Sigmoid colon (tissue), 7 donors: ENCODE measurements at places on chromosomes 13 and 19. TPM values are rescaled to one million over a fixed set of nuclear protein-coding genes. Genes with fewer than 3 reads are reported as not detected.

DNA sequence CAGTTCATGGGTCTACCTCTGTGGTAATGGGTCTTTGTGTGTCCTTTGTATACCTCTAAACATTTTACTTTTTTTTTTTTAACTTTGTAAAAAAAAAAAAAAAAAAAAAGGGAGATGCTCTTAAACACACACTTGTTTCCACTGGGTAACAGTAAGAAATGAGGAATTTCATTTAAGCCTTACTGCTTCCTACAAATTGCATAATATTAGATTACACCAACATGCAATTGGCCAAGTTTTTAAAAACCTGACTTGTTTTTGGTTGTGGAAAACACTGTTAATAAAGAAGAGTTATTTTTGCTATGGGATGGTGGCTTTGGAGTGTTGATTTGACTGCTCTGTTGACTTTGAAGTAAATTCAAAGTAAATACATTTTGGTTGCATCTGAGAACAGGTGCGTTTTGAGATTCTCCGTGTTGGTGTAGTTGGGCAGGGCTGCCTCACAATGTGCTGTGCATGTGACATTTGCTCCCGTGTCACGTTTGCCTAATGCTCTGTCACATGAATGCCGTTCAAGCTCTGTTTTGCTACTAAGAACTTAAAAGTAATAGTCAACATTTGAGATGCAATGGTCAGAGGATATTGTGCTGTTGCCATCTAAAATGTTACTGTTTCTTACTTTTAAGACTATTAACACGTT lies 202.4 kb downstream of the LMO7 start:
- no peaks in the 10 kb centered on the region for H3K4me1 ChIP-seq
- H3K36me3 ChIP-seq, result no peaks in the 10 kb centered on the region
- no peak overlapping the region for H3K4me3 ChIP-seq
- H3K27ac ChIP-seq, result no peak overlapping the region
- H3K27me3 ChIP-seq, result no peaks in the 10 kb centered on the region

- H3K27me3 ChIP-seq, result no peaks in the 10 kb centered on the region
- no peak for DNase-seq
- no peak overlapping the region for H3K27ac ChIP-seq
- peak overlapping the region; percentile 90 for H3K4me3 ChIP-seq
Observed at GRCh38 chr19:34961775-34962686, 2.0 kb downstream of the ZNF792 start.

Gene SULT2A1
- total RNA-seq, result not detected

- H3K27ac ChIP-seq, result no peak overlapping the region
- H3K27me3 ChIP-seq, result no peaks in the 10 kb centered on the region
- DNase-seq, result no peak
- no peak overlapping the region for H3K4me3 ChIP-seq
- H3K4me1 ChIP-seq, result no peaks in the 10 kb centered on the region
Observed at GRCh38 chr13:52179925-52180324, 20.5 kb upstream of the NEK3 start.

DNA sequence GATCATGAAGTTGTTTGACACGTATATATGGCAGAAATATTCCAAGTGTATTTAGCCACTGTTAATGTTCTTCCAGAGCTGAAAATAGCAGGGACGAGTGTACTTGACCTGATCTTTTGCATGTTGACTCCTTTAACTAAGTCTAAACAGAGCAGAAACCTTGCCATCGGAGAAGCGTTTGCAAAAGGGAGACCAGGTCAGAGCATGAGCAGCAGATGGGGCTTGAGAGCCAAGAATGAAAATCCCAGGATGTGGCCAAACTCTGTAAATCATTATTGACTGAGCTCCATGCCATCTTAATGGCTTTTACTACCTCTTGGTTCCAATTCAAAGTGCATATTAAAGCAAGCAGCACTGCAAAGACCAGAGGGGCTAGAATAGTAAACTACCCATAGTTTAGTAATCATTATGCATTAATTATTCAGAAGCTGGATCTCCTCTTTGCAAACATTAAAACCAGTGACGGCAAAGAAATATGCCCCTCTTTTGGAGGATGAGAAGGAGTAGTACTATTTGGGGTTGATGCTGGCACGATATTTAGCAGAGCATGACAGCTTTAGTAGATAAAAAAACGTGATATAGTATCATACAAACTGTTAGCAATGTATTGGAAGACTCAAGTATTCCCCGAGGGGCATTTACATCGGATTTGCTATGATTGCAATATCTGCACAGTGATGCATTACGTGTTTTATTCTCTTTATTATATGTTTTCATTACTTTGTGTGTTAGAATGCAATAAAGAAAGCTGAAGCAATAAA lies 55.7 kb downstream of the FAM216B start:
- no peak overlapping the region for H3K4me3 ChIP-seq
- H3K4me1 ChIP-seq, result peaks cover 6% of the 10 kb centered on the region
